Activated CD4-positive, alpha-beta T cell treated with anti-CD3 and anti-CD28 coated beads, Interleukin-2, amount 50 U/mL, for 48 hours (primary cell): ENCODE measurements at places on chromosomes 3 and 15.

DNA sequence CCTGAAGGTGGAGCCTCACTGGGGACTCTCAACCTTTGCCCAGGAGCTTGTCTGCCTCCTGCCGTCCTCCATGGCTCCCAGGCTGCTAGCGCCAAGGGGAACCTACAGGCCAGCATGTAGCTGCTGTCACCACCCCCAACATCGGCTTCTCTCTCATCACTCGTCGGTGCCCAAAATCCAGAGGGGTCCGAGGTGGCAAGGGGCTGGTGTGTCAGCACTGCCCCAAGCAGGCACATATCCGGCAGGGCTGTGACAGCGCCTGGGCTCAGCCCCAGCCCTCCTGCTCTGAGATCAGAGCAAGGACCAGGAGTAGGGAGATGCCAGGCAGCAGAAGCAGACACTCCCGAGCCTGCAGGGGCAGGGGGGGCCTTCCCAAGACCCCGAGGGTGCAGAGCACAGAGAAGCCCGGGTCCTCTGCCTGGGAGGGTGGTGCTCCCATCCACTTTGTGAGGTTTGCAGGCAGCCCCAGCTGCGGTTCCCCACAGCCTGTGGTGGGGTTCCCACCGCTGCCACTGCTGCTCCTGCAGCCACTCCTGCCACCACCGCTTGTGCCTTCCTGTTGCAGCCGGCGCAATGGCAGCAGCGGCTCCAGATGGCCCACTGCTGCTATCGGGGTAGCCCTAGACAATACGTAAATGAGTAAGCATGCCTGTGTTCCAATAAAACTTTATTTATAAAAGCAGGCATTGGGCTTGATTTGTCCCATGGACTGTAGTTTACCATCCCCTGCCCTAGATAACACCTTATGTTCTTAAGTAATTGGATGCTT is 451.0 kb downstream of the EPHA6 start:
- DNase-seq: no peak

GRCh38 chr3:197736010-197736490 is 654 bp downstream of the RUBCN start:
- peak; percentile 66 for DNase-seq

DNA sequence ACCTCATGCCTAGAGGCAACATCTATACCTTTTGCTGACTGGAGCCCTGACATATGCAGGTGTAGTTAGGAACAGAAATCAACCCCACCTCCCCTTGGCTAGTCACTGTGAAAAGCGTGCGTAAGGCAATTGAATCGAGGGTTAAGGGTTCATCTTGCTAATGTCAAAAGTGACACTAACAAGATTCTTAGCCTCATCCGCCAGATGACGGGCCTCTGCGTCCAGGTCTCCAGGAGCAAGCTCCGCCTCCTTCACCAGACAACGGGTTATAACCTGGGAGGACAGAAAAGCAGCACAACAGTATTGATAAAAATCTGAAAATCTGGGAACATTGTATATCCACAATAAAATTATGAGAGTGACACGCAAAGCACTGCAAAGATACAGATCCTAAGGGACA is 4.7 kb downstream of the SELENOS start:
- no peak for DNase-seq

GRCh38 chr3:38552364-38552763 is 56.2 kb downstream of the EXOG start:
- DNase-seq: no peak

DNA sequence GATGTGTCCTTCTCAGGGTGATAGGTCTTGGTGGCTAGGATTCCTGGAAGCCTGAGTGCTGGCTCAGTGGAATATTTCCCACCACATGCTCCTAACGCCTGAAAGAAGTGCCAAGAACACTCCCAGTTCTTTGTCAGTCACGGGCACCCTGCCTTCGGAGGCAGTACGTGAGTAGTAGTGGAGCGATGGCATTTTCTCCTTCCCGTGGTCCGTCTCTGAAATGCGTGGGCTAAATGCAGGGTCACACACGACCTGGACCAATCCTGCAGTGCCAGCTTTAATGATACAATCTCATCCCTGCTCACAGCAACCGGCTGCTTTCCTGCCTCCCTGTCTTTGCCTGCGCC is 14.5 kb downstream of the H1-8 start:
- no peak for DNase-seq

DNA sequence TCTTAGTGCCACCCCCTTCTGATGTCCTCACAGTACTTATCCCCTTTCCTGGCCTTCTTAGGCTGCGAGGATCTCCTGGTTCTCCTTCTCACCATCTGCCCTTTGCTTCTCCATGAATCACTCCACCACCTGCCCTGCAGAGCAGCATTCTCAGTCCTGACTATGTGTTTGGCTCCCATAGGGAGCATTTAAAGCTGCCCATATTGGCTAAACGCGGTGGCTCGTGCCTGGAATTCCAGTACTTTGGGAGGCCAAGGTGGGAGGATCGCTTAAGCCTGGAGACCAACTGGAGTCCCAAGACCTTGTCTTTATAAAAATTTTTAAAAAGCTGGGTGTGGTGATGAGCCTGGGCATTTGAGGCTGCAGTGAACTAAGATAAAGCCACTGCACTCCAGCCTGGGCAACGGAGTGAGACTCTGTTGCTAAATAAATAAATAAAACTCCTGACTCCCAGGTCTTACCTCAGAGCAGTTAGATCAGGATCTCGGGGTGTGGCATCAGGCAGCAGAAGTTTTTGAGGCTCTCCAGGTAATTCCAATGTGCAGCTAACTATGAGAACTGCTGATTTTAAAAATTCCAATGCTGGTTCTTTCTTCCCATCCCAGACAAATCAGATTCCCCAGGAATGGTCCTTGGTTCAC is 36.2 kb upstream of the TLE3 start:
- DNase-seq: no peak

DNA sequence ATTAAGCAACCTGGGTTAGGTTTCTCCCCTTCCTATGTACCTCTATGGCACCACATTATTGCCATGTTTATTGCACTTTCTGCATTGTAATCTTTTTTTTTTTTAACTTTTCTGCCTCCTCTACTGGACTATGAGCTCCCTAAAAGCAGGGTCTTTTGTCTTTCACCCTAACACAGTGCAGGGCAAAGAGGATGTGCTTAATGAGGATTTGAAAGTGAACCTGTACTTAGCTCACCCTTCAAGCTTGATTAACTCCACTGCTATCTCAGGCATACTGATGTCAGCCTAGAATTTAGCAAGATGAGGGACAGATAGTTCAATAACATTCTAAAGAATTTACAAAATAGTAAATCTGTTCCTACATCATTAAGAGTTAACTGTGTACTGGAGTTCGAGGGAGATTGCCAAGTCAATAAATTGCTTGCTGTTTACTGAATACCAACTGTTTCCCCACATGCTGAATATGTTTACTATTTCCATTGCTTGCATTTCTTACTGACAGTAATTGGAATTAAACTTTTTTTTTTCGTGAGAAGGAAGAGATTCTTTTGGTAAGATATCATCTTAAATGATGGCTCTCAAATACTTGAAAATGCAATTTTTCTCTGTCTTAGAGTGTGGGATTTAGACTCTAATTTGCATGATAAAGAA is 15.7 kb upstream of the PPARG start:
- DNase-seq: no peak
